ENCODE measurements at places on chromosomes 2 and 18. TPM values are rescaled to one million over a fixed set of nuclear protein-coding genes. Genes with fewer than 3 reads are reported as not detected.
A peak's percentile ranks its signal among the peaks of the same experiment; 100 is the strongest.

The POTEI gene
- not detected for polyA plus RNA-seq

The POTEE gene
- 0.52 TPM for polyA plus RNA-seq

The SH3RF3 gene
- 2.1 TPM for polyA plus RNA-seq

The PKDCC gene
- 1.2 TPM for polyA plus RNA-seq

The TCF23 gene
- polyA plus RNA-seq, result not detected

The PTPN2 gene
- 30.5 TPM for polyA plus RNA-seq

GRCh38 chr2:54318821-54319220 is 62.8 kb upstream of the TSPYL6 start:
- no peak for DNase-seq

DNA sequence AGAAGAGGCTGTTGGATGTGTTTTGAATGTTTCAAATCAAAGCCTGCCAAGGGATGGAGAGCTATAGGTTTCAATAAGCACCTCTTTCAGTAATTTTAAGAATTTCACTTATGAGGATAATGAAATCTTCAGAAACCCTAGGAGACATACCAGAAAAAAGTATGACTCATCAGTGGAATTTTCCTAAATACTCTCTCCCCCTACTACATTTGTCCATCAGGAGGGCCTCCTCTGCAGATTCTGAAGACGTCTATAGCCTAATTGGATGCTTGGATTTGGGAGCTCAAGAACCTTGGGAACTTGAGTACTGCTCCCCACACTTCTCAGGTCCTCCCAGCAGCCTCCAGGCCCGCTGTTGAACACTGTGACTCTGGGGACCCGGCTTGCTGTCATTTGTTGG is 374.3 kb downstream of the SLC4A3 start:
- peak; percentile 56 for DNase-seq

- no peak for DNase-seq
Measured at GRCh38 chr2:215277944-215278343, 33.9 kb upstream of the ATIC start.

DNA sequence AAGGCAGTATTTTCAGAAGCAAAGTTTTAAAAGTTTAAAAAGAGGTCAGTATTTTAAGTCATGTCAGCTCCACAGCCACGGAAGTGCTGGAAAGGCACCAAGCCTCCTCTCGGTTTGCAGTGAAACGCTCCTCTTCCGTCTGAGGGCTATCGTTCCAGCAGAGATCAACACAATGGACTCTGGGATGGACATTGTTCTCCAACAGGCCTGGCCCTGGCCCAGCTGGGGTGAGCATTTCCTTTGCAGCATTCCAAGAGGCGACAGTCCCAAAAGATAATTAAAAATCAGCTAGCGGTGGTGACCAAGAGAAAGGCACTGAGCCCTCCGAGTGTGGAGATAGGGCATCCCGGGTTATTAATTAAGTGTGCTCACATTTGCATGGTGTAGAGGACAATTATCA is 95.9 kb upstream of the LCLAT1 start:
- DNase-seq, result no peak

DNA sequence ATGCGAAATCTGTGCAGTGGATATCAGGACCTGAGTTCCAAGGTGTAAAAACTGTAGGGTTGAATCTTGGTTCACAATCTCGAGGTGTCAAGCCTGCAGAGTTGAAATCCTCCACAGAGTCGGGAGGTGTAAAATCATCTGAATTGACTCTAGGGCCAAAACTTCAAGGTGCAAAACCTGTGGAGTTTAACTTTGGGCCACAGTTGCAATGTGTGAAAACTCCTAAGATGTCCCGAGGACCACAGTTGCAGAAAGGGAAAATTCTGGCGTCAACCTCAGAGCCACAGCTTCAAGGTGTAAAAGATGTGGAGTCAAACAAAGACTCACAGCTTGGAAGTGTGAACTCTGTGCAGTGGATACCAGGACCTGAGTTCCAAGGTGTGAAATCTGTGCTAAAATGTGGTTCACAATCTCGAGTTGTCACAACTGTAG is 9.8 kb upstream of the ZNF512 start:
- DNase-seq, result no peak

DNA sequence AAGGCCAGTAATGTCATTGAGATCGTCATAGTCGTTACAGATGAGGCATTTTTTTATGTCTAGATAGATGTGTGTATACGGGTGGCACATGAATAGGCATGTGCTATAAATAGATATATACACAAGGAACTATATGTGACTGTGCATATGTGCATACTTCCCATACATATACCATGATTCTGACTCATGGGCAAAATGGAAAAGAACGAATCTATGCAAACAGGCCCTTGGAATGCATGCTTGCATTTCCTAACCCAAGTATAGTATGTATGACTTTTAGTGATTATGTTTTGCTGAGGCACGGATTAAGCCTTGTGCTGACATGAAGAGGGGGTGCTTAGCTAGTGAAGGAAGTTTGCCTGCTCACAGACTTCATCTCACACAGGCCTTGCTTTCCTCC is 111.7 kb downstream of the BCL11A start:
- DNase-seq, result no peak

- peak; percentile 75 for DNase-seq
Measured at GRCh38 chr2:120722568-120723421, 12.9 kb upstream of the GLI2 start.

- DNase-seq, result peak; percentile 10
Measured at GRCh38 chr2:103435010-103435409, 673.2 kb downstream of the TMEM182 start.

All from GM23248 (cell line).